Epithelial cell of prostate (primary cell): ENCODE measurements at places on chromosomes 13 and 19.

- DNase-seq, result no peak
Measured at GRCh38 chr13:42369071-42369797, 97.3 kb downstream of the AKAP11 start.

DNA sequence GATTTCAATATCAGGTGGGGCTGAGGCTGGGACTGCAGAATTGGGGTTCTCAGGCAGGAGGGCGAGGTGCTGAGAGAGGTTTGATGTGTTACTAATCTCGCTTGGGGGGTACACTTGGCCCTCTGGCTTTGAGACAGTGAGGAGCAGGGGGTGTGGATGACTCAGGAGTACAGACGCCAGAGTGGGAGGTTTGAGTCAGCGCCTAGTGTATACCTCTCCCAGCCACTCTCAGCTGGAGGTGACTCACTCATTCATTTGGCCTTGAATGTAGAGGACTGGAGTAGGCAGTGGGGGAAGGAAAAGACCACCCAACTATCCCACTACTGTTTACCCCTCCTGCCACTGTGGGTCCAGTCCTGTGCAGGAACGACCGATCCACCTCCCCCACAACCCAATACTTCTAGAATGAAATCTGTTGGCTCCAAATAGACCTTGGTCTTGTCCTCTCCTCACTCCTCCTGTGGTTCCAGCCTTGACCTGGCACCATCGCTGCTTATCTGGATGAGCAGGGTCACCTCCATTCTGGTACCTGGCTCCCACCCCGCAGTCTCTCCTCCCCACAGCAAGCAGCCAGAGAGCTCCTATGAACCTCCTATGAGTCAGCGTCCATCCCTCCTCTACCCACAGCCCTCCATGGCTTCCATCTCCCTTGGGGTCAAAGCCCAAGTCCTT lies 20.1 kb upstream of the ZNRF4 start:
- DNase-seq, result peak; percentile 34

DNA sequence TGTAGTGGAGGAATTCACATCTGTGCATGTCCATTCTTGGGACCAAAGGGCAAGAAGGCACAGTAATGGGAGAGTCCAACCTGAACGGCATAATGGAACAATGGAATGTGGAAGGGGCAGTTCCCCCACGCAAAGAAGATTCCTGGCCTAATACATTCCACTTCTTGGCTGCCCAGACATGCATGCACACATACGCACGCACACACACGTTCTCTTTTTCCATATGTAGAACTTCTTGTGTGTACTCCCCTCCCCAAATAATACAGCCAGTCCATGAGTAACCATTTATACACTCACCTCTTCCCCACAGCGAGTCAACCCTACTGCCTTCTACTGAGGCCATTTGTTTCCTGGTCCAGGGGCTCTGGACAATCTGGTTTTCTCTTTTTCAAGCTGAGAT lies 6.0 kb upstream of the STK24 start:
- peak; percentile 91 for DNase-seq

DNA sequence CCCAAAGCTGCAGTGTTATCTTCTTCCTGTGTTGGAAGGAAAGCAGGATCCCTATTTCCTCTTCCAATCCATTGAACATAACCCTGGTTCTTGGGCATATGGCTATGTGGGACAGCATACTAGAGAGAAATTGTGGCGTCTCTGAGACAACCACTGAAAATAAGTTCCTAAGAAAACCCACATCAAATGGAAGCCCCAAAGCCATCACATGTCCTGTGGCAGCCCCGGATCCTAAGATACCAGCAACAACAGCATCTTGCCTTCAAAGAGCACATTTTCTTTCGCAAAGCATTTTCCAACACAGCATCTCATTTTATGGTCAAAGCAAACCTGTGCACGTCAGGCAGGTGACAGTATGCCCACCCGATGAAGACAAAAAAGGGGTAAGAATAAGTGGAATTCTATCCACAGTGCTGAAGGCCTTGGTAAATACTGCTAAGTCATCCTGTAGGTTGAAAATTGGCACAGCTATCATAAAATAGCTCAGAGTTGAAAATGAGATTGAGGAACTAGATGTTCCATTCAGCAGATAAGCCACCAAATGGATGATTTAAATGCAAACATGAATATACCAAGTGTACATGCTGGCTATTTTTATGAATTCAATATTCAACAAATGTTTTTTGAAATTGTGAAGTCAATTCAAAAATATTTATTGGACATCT lies 232.2 kb downstream of the DLEU7 start:
- no peak for DNase-seq

DNA sequence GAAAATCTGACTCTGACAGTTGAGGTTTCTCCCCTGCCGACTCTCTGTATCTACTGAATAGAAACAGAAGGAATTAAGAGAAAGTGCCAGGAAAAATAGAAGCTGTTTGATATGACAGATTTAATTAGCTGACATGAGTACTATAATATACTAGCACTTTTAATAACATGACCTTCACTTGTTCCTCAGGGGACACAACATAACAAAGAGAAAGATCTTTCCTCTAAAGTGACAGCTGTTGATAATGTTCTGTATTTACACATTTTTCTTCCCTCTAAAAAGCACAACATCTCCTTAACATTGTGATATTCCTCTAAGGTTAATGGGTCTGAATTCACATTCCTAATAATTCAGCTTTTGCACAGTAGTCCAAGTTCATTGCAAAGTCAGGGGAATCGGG lies 1136.0 kb downstream of the PCDH17 start:
- DNase-seq, result no peak

- DNase-seq, result no peak
Measured at GRCh38 chr13:20580257-20580656, 13.3 kb downstream of the IFT88 start.

- DNase-seq, result no peak
Measured at GRCh38 chr19:3573162-3573857, 566 bp downstream of the HMG20B start.

- DNase-seq, result no peak
Measured at GRCh38 chr13:95745289-95745688, 68.3 kb downstream of the DNAJC3 start.

DNA sequence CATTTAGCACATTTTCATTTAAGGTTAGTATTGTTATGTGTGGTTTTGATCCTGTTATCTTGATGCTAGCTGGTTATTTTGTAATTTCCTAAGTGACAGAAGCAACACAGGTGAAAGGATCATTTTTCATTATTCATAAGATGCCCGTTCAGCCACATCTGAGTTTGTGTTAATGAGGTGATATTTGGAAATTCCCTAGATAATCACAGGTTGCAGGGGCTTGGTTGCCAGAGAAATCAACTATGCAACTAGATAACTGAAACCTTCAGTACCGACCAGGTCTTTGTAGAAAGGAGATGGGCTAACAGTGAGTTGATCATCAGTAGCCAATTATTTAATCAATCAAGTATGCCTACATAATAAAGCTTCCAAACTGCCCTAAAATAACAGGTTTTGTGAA lies 121.3 kb upstream of the UFM1 start:
- DNase-seq, result no peak

- DNase-seq, result no peak
Measured at GRCh38 chr13:62595976-62596375, 1180.3 kb upstream of the PCDH20 start.

- no peak for DNase-seq
Measured at GRCh38 chr13:91236182-91236581, 111.3 kb upstream of the MIR17HG start.

- peak; percentile 69 for DNase-seq
Measured at GRCh38 chr13:106182404-106182803, 353.1 kb downstream of the EFNB2 start.

- no peak for DNase-seq
Measured at GRCh38 chr19:5067678-5068077, 98.8 kb downstream of the KDM4B start.

DNA sequence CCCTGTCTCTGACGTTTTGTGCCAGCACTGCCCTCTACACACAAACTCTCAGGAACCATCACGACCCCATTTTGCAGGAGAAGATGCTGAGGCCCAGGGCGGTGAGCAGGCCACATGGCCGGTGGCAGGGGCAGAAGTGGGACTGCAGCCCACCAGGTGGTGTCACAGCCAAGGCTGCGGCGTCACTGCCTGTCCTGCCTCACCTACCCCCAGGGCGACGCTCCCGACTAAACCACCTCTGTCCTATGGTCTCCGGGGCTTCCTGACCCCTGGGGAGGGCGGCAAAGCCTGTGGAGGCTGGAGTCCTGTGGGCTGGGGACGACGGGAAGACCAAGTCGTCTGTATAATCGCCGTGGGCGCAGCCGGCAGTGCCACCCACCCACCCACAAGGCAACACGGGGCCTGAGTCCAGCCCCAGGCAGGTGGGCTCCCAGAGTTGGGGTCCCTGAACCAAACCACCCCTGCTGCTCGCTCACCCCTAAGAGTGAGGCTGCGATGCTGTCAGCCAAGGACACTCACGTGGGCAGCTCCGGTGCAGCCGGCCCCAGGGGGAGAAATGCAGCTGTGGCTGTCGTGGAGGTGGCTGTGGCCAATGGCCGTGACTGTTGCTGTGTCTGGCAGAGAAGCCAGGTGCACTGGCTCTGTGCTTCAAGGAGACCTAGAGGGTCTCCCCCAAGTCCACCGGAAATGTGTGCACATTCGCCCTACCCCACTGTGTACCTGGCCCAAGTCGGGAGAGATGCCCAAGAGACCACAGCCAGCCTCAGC lies 29.7 kb downstream of the RASA3 start:
- DNase-seq, result no peak

- no peak for DNase-seq
Measured at GRCh38 chr13:54687173-54687572, 1658.6 kb downstream of the OLFM4 start.

- DNase-seq, result peak; percentile 83
Measured at GRCh38 chr19:13731147-13731964, 33.0 kb upstream of the MRI1 start.

DNA sequence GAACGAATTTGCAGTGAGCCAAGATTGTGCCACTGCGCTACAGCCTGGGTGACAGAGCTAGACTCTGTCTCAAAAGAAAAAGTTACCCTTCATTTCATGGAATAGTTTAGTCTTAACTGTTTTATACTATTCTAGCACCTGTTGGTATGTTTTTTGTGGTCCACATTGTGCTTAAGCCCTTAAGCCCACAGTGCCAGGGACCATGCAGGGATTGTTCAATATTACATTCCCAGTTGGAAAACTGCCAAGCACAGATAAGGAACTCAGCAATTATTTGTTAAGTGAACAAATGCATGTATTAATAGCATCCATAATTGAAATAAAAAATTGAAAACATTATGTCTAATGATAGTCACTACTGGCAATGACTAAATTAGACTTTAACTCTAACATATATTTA lies 193.5 kb downstream of the PCDH17 start:
- DNase-seq, result no peak

GRCh38 chr19:9060564-9061340 lies 26.1 kb upstream of the OR1M1 start:
- DNase-seq, result no peak

DNA sequence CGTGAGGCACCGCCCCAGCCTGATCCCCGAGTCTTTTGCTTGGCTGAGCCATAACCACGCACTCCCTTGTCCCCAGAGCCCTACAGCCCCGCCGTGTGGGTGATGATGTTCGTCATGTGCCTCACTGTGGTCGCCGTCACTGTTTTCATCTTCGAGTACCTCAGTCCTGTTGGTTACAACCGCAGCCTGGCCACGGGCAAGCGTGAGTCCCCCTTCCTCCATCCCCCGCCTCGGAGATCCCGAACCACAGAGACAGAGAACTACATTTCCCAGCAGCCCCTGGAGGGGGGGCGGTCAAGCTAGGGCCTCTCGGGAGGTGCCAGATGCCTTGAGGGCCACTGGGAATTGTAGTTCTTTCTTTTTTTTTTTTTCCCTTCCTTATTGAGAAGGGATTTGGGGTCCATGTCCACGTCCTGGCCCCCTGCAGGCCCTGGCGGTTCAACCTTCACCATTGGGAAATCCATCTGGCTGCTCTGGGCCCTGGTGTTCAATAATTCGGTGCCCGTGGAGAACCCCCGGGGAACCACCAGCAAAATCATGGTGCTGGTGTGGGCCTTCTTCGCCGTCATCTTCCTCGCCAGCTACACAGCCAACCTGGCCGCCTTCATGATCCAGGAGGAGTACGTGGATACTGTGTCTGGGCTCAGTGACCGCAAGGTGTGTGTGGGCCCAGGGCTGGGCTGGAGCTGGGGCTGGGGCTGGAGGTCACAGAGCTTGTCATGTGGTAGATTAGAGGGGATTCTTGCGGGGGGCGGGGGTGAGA lies 25.9 kb downstream of the GRIN2D start:
- no peak for DNase-seq

- DNase-seq, result peak; percentile 26
Measured at GRCh38 chr13:108902405-108903155, 273.2 kb downstream of the MYO16 start.

- peak; percentile 91 for DNase-seq
Measured at GRCh38 chr13:85799097-85799582, at the start of gene SLITRK6. TSS of gene SLITRK6 (minus strand) at chr13:85799419. CDS start at chr13:85796508, 2,911 bp downstream.

GRCh38 chr13:33229446-33230177 lies 55.9 kb downstream of the STARD13 start:
- no peak for DNase-seq

- no peak for DNase-seq
Measured at GRCh38 chr13:88862095-88862620, 1191.0 kb downstream of the SLITRK5 start.

DNA sequence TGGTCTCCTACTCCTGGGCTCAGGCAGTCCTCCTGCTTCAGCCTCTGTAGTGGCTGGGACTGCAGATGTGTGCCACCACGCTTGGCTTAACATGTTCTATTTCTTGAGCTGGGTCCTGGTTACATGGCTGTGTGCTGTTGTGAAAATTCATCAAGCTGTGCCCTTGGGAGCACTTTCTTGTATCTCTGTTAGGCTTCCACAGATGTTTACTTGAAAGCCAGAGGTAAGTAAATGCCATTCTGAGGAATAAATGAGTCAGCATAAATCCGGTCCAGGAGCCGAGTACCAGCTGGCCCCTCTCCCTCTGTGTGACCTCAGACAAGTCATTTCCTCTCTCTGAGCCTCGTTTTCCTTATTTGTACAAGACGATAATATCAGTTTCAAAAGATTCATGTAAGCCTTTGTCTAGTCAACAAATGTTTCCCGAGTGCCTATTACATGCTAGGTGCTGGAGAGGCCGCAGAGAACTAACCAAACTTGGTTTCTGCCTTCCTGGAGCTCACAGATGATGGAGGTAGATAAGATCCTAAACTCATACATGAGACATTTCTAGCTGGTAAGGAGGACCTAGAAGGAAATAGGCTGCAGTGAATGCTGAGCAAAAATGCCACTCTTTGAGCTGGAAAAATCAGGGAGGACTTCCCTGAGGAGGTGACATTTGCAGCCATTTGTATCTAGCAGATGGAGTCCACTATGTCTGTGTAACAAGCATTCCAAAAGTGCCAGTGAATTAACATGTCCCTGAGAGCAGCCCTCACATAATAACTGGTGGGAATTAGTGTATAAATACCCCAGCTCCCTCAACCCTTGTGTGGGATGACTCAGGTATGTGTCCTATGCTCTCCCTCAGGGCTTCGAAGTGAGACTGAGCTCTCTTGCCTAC lies 2.7 kb upstream of the RASAL3 start:
- DNase-seq, result peak; percentile 48

DNA sequence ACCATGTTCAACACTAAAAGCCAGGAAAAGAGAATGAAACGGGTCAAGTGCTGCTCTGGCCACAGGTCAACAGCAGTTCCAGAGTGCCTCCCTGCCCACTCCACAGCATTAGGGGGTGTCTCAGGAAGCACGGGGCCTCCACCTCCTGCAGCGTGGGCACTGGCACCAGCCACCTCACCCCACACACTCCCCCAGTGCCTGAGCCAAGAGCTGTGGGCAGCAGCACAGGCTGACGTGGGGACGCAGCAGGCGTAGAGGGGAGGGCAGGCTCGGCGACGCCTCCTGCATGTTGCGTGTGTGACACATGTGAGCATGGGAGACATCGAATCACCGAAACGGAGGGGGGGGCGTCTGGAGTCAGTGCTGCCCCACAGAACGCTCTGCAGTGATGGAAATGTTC lies 21.4 kb upstream of the TMEM160 start:
- no peak for DNase-seq
